ENCODE measurements at places on chromosomes 2 and 18.

DNA sequence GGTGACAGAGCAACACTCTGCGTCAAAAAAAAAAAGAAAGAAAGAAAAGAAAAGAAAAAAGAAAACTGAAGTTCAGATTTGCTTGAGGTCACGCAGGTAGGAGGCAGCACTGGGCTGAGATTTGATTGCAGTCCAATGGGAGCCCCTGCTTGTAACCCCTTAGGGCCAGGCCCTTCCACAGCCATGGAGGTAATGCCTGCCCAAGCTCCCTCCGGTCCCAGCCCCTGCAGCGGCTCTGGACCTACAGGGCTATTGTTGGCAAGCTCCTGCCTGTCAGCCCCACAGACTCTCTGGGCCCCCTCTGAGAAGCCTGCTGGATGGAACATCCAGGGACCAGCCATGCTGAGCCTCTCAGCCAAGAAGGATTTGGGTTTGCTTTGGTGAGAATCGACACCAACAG lies 12.2 kb downstream of the ZFP36L2 start:
- no peak for DNase-seq

- peak; percentile 73 for DNase-seq
These were observed 26.9 kb downstream of the C18orf63 start for GRCh38 chr18:74342416-74343043.

DNA sequence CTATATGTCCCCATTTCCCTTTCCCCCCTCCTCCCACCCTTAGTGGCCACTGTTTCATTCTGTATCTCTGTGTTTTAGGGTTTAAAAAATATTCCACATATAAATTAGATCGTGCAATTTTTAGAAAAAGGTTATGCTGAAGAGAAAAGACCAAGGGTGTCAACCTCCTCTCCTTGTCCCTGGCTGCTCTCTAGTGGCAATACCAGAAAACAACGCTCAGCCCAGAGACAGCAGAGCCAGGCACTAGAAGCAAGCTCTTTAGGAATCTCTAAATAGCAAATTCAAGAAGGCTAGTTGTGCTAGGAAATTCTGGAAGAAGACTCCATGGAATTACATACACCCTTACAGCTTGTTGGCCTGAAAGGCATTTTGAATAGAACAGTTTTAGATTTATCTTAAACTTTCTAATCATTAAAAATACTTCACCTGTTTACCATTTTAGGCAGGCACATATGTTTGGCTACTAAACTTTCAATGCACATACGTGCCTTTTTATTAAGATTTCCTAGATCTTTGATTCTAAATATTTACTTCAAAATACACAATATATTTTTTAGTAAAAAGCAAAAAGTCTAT lies 35.1 kb upstream of the RASGRP3 start:
- DNase-seq: peak; percentile 74

- DNase-seq: no peak
These were observed 464 bp upstream of the TLX2 start for GRCh38 chr2:74513605-74514367.

DNA sequence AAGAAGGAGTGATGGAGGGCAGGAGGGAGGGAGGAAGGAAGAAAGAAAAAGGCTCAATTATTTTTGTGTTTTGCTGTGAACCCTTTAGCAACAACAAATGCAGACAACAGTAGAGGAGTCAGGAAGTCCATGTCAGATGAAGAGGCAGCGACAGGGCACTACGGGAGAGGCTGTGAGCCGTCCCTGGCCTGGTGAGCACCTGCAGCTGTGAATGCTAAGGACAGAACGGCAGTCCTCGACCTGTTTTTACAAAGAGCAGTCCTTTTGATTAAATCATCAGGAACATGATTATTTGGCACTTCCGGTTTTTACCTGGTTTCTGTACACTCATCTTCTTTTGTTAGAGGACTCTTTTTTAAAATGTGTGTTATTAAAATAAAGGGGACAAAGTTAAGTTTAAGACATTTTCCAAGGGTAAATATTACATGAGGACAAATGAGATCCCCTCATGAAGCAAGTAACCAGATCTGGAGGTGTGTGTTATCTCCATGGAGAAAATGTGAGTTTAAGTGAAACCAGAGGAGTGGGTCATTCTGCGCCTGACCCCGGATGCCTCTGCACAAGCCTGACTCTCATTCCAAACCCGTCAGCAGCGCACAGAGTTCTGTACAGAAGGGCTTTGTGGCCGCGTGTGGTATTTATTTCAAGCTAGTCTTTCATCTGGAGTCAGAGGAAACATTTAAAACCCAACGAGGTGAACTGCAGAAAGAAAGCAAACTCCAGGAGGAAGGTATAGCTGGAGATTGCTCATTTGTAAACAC lies 492.5 kb downstream of the SOX11 start:
- peak; percentile 21 for DNase-seq

DNA sequence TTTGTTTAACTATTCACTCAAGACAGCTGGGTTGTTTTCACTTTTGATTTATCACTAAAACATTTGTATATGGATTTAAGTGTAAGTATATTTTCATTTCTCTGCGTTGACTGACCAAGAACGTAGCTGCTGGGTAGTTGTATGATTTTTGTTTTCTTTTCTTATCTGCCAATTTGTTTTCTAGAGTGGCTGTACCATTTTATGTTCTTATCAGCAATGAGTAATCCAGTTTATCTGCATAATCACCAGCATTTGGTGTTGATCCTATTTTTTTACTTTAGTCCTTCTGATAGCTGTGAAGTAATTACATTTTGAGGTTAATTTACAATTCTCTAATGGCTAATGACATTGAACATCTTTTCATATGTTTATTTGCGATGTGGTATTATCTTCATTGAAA lies 1178.4 kb upstream of the TMEFF2 start:
- no peak for DNase-seq

- DNase-seq: no peak
These were observed 47.2 kb upstream of the MGAT4A start for GRCh38 chr2:98778151-98778550.

Data from AG10803 (cell line).